ENCODE measurements at places on chromosomes 3 and 15.

DNA sequence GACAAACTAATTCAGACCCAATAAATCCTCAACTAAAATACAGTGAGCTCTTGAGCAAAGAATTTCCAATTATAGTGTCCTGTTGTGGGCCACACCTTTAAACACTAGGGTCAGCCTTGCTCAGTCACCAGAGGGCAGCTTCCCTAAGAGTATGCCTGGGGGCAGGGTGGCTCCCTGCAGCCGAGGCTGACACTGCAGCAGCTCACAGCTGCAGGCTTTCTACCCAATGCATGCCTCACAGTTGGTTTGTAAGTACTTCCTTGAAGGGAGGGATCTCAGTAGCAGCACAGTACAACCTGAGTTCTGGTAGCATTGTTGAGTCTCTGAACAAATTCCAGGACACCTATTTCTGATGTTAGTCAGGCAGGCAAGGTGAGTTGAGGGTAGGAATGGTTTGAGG is 335.6 kb downstream of the TUSC7 start:
- DNase-seq: no peak

- peak; percentile 89 for DNase-seq
These were observed 511.3 kb downstream of the SHQ1 start for GRCh38 chr3:72336821-72337479.

DNA sequence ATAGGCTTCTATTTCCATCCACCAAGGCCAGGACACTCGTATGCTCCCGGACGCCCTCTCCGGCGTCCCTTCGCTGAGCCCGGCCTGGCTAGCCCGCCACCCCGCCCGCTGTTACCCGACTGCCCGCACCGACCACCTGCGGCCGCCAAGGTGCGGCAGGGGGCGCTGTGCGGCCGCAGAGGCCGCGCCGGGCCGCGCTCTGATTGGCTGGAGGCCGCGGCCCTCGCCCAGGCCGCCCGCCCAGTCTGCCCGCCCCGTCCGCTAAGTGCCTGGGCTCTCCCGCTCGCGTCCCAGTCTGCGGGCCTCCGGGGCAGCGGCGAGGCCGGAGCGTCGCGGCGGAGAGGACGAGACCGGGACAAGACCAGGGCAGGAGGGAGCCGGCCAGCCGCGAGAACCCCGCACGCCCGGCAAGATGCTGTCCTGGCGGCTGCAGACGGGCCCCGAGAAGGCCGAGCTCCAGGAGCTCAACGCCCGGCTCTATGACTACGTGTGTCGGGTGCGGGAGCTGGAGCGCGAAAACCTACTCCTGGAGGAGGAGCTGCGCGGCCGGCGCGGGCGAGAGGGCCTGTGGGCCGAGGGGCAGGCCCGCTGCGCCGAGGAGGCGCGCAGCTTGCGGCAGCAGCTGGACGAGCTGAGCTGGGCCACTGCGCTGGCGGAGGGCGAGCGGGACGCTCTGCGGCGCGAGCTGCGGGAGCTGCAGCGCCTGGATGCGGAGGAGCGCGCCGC is at the start of gene SYNM:
SYNM (plus strand) TSS at position 293 of the 726 bp plus-strand sequence; CDS start at position 413, 120 bp downstream.
- DNase-seq: peak; percentile 94

- no peak for DNase-seq
These were observed 88.9 kb upstream of the FEZF2 start for GRCh38 chr3:62462104-62462762.

DNA sequence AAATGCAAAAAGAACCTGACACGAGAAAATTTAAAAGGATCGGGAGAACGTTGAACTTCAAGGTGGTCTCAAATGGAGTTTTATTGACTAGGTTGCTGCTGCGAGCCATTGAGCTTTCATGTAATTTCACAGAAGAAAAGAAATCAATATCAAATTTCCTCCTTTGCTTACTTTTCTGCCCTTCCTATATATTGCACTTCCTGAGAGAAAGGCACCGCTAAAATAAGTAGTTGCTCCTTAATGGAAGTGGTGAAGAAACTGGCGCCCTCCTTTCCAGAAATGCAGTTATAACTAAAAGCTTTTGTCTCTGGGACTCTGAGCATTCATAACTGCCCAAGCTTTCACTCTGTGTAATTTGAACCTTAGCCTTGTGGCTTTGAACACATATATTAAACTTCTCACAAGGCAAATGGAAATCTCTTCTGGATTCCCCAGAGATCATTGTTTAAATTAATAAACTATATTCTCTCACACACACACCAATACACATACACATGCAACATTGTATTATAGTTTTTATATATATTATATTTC is 13.4 kb downstream of the EID1 start:
- DNase-seq: no peak

GRCh38 chr3:124633524-124633923 is 96.7 kb upstream of the UMPS start:
- DNase-seq: no peak

DNA sequence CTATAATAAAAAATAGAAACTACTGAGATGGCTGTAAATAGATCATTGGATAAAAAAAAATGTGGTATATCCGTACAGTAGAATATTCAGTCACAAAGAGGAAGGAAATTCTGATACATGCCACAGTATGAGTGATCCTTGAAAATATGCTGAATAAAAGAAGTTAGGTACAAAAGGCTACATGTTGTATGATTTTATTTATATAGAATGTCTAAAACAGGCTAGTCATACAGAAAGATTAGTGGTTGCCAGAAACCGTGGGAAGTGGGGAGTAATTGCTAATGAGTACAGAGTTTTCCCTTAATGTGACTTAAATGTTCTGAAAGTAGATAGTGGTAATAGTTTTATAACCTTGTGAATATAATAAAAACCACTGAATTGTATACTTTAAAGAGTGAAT is 24.9 kb upstream of the FAH start:
- DNase-seq: no peak

GRCh38 chr15:62545467-62546227 is 380.6 kb upstream of the C2CD4B start:
- no peak for DNase-seq

DNA sequence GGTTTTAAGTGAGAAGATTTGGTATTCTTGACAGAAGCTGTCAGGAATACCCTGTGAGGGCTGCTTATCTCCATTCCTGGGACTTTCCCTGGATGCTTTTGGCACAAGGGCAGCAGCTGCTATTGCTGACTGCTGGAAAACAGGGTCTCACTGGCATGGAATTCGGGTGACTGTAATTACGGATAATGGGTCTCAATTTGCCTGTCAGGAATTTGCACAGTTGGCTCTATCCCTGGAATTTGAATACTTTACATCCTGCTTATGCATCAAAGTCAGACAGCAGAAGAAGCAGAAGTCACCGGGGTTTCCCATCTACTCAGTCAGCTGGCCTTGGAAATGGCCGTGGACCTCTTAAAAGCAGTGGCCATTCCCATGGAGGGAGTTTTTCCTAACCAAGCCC is 25.9 kb upstream of the AKAP13 start:
- no peak for DNase-seq

DNA sequence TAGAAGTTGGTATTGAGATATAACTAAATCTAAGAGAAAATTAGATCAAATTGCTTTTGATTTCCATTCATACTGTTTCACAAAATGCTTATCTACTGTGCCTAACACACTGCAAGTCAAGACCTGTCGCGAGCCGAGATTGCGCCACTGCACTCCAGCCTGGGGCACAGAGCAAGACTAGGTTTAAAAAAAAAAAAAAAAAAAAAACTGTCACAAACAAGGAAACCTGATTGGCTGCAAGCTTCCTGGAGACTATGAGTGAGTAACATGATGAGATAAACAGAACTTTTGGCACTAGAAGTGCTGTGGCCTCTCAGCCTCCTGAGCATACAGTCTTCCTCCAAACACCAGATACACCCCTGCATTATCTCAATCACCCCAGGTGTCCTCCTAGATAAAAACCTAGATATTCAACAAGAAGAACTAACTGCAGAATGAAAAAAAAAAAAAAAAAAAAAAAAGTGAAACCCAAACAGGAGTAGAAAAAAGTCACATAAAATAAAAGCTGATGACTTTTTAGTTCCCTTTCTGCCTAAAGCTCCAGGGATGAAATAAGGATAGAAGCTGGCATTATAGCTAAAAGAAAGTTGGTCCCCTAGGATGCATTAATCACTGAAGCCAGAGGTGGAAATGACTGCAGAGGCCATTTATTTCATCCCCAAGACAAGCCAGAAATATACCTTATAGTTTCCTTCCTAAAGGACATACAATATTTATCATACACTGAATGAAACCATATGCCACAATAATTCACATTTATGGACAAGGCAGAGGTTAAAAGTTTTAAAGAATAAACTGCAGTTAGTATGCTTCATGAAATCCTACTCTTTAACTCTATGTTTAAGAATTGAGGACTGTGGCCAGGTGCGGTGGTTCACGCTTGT is 82.4 kb downstream of the P3H2 start:
- peak; percentile 55 for DNase-seq

DNA sequence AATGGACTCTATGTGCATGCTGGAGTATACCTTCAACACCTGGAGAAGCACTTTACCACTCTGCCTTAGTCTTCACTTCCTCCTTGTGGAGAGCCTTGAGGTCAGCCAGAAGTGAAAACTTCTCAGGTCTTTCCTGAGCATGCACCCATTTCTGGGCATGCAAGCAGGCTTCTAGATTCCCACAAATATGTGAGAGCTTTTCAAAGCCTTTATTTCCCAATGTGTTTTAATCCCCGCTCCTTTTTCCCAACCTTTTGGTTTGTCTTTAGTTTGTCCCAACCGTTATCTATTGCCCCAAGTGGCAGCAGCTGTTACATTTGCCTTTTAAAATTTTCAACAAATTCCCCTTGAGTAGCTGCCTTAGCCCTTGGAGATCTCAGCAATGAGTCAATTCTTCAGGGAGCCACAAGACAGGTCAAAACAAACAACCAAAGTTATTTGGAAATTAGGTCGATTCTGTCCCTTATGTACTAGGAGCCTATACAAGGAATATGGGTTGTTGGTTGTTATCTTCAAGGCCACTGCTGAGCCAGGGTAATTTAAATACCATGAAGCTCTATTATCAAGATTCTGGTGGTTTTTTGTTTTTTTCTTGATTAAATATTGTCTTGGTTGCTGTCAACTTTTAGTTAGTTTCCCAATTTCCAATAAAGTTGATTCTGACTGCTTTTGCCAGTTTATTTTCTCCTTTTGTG is 44.4 kb downstream of the LSM3 start:
- DNase-seq: no peak

- no peak for DNase-seq
These were observed 257.4 kb upstream of the CBLB start for GRCh38 chr3:106126067-106126845.

DNA sequence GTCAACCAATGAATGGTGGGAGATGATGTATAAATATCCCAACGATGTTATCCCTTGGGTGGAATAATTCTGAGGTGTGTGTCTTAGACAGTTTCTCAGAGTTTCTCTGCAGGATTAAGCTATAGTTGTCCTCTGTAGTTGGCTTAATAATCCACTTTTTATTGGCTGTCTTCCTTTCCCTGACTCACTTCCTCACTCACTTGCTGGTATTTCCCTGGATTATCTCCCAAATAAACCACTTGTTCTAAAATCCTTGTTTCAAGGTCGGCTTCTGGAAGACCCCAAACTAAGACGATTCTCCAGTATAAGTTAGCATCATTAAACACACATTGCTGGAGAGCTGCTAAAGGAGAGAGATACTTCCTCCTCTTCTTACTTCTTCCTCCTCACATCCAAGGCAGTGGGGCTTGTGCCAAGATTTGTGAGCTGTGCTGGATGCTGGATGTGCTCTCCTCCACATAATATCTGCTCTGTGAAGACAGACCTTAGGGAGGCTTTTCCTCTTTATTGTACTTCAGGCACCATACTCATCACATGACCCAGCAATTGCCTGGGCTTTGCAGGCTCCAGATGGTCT is 22.5 kb upstream of the ROPN1 start:
- DNase-seq: no peak

GRCh38 chr3:63070476-63070810 is 195.2 kb upstream of the CADPS start:
- no peak for DNase-seq
